ENCODE measurements at places on chromosomes 12 and 14.

DNA sequence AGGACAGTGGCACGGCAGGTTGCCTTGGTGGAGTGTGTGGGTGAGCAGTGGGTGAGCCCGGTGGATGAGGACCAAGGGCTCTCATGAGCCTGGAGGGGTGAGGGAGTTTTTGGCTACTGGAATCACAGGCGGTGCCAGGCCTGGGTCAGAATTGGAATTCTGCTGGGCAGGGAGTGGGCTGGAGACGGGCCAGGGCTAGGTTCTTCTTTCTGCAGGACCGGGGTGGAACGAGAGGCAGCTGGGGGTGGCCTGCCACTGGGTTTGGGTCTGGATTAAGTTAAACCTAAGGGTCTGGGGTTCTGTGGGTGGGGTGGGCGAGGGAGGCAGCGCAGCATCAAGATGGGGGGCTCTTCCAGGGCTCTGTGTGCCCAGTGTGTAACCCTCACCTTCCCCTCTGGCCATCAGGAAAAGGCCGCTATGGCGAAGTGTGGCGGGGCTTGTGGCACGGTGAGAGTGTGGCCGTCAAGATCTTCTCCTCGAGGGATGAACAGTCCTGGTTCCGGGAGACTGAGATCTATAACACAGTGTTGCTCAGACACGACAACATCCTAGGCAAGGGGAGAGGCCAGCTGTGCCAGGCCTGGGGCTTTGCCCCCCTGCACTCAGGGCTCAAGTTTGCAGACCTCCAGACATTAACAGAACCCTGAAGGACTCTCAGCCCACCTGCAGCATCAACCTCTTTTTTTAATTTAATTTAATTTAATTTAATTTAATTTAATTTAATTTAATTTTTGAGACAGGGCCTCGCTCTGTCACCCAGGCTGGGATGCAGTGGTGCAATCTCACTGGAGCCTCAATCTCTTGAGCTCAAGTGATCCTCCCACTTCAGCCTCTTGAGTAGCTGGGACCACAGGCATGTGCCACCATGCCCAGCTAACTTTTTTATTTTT, 7.0 kb downstream of the ACVRL1 start:
- DNase-seq = no peak

GRCh38 chr14:30482276-30482675, 76.7 kb upstream of the G2E3 start:
- no peak for DNase-seq

DNA sequence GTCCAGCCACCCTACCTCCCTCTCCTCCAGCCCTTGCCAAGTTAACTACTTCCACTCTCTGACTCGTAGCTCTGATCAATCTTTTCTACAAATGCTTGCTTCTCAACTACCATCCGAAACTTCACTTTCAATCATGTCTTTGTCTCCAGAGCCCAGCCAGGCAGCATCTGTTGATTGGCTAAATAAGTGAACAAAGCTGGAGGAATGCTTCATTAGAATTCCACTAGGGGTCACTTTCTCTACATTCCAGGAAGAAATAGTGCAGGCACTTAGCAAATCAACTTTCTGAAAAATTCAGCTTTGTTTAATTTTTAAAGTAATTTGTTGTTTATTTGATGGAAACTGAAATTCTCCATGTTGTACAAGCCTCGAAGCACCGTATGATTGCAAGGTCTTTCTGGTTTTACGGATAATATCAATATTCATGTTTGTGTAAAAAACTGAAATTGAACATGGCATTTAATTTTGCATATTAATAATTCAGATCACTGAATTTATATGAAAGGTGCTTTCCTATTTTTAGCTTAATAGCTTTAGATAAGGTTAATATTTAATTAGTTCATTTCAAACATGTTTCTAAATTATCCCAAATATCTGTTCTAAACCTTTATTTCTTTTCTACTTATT, 32.4 kb upstream of the HELB start:
- DNase-seq = no peak

DNA sequence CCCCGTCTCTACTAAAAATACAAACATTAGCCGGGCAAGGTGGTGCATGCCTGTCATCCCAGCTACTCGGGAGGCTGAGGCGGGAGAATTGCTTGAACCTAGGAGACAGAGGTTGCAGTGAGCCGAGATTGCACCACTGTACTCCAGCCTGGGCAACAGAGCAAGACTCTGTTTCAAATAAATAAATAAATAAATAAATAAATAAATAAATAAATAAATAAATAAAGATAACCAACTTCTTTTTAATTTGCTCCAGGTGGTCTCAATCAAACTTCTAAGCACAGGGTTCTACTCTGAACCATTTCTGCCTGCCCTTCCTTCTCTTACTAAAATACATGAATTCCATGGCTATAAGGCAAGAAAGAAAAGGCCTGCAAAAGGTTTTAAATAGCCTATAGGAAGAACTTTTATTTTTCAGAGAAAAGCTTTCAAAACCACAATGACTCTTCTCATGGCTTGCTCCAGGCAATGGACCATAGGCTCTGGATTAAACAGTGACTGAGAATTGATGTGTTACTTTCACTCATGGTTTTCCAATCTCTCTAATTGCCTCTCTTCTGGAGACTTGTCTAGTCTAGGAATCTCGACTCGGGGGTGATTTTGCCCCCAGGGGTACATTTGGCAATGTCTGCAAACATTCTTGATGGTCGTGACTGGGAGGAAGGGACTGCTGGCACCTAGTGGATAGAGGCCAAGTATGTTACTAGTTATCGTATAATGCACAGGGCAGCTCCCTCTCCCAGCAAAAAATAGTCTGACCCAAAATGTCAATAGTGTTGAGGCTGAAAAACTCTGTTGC, 14.4 kb downstream of the IGF1 start:
- DNase-seq = no peak

- DNase-seq = no peak
Measured at GRCh38 chr12:44384136-44384535, 492.0 kb downstream of the NELL2 start.

DNA sequence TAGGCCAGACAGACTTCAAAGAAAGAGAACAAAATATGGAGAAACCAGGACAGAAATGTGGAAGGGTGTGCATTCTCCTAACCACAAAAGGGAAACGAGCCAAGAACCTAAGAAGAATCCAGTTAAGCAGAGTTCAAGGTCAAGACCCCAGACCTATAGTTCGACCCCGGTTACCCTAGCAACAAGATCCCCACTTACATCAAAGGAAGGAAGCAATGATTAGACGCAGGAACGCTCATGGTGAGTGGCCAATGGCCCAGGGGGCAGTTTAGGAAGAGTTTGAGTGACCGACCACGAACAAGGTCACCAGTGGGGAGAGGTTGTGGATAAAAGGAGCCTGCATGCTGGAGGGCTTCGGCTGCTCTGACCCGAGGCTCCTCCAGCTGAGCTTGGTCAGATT, 36.2 kb downstream of the OAS2 start:
- DNase-seq = no peak

DNA sequence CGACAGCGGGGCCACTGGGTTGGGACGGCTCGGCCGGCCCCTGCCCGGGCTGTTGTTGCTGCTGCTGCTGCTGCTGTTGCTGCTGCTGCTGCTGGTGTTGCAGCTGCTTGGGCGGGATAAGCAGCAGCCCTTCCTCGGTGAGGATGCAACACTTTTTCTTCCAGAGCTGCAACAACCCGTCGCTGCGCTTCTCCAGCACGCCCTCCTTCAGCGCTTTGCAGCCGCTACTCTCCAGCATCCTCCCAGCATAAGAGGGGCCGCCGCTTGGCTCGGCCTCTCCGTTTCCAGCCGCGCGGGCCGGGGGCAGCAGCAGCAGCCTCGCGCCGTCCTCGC, 529 bp downstream of the PHLDA1 start:
- no peak for DNase-seq

DNA sequence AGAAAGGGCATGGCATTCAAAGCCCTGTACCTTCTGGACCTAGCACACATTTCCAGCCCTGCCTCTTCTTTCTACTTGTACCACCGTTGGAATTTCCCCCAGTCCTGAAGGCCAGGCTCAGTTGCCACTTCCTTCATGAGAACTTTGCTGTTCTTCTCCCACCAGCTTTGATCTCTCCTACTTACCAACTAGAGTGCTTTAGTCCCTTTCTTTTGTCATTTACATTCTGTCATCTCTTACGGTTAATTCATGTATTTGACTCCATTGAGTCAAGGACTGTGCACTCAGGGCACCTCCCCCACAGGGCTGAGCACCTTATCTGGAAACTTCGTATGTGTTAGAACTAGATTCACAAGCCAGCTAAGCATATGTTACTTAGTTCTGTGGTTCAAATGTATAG, 26.3 kb downstream of the BICDL1 start:
- peak; percentile 73 for DNase-seq

DNA sequence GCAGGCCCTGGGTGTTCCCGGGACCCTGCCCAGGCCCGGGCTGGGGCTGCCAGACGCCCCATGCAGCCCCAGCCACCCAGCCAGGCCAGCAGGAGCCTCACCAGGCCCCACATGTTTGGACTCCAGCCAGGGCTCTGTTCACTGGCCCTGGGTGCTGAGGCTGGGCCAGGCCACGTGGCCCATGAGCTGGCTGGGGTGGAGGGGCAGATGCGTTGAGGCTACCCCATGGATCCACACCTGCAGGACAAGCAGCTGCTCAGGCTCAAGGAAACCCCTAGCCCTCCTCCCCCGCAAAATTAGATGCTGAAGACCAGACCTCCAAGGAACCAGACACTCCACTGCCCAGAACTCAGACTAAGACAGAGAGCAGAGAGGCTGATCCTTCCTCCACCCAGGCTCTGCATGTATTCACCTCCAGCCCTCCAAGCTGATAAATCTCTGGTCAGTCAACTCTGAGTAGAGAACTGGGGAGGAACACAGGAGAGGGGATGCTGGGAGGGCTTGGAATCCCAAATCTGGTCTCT, 1.6 kb downstream of the CDH24 start:
- no peak for DNase-seq

- no peak for DNase-seq
Measured at GRCh38 chr14:52767058-52767833, 24.2 kb downstream of the GNPNAT1 start.

- DNase-seq = no peak
Measured at GRCh38 chr12:116561181-116561821, 2.1 kb downstream of the MAP1LC3B2 start.

- DNase-seq = no peak
Measured at GRCh38 chr14:90348270-90348669, 16.5 kb upstream of the NRDE2 start.

DNA sequence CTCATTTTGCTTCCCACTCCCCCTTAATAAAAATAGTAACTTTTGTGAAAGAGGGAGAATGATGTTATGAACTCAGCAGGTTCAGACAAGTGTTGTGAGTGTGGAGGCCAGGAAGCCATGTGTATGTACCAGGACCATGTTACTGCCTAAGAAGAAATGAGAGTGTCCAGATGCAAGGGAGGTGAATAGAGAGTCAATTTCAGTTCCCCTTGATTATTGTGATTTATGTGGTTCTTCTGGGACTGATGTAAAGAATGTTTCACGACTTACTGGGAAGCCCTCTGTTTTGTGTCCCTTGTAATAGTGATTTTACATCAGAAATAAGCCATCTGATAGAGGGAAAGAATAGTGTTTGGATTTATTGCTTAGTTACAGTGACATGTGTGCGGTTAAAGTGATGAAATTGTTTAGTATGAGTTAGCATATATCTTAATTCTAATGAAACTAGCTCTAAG, 32.5 kb downstream of the FBXO34 start:
- DNase-seq = no peak

- peak; percentile 75 for DNase-seq
Measured at GRCh38 chr12:110826592-110827200, 20.1 kb upstream of the CCDC63 start.

DNA sequence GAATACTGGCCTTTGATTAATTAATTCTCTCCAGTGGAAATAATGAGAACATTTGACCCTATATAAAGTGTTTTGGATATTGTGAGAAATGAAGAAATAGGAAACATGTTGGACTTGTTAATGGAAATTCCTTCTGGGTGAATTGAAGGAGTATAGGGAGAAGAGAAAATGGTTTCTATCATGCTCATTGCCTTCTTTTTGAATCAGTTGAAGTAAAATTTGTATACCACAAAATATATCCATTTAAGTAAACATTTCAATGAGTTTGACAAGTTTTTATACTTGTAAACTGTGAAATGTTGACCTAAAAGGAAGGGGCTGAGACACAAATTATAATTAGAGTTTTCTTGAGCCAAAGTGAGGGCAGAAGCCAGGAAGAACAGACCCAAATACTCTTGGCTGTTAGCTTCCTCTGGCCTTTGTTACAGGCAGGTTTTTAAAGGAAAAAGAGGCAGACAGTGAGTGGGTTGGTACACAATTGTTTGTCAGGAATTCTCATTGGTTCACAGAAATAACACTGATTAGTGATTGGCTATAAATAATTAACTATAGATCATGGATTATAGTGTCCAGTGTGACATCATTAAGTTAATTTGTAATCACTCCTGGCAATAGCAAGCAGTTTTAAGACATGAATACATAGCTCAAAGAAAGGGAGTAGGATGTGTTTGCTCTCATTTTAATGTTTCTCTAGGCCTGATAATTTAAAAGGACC, 826 bp downstream of the ZNF705A start:
- DNase-seq = no peak

DNA sequence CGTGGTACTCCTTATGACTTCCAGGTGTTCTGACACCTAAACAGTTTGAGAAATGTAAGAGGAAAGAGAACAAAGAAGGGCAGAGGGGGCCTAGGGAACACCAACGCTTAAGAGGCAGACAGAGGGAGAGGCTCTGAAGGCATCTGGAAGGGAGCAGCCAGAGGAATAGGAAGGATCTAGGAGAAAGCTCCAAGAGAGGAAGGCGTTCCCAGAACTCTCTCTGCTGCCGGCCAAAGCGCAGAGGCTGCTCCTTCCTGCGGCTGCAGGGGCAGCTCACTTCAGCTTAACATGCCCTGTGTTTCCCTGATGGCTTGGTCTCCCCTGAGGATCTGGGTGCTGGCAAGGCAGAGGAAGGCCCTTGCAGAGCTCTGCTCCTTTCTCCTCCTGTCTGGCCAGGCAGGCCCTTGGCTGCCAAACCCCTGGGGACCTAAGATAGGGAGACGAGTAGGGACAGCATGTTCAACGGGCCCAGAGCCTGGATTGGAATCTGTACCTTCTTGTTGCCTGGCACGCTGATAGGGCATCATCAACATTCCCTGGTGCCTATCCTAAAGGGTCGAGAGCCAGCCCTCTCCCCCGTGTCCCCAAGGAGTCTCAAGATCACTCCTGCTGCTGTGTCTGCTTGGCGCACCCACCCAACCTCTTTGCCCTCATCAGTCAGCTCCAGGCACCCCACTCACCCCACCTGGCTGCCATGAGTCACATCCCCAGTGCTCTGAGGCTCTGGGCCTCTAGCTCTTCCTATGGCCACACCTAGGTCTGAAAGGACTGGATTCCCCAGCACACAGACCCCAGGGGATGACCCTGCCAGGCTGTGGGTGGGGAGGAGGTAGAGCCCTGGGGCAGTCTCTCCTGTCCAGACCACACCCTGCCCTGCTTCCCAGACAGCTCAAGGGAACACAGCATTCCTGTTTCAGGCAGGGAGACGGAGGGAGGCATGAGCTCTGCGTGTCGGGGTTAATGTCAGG, 45.6 kb downstream of the LTBP2 start:
- no peak for DNase-seq

DNA sequence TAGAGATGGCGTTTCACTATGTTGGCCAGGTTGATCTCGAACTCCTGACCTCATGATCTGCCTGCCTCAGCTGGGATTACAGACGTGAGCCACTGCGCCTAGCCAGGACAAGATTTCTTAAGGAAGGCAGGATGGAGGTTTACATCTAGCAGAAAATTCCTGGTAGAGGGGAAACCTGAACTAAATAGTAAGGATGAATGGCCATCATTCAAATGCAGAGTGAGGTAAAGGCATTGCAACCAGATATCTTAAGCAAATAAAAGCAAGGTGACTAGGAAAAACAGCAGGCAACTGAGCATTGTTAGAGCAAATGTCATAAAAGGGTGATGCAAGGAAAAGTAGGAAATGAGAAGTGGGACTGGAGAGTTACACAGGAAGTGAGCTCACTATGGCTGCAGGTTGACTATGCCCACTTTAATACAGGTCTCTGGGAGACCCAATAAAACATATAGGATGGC, 133.0 kb downstream of the SOX5 start:
- no peak for DNase-seq
